Left ventricle myocardium inferior (tissue), 1 donor: ENCODE measurements at places on chromosomes 1 and 21. TPM values are rescaled to one million over a fixed set of nuclear protein-coding genes. Genes with fewer than 3 reads are reported as not detected.

GRCh38 chr1:41875487-41875886, 43.2 kb downstream of the HIVEP3 start:
- DNase-seq: peak; percentile 39

- DNase-seq: no peak
Observed at GRCh38 chr1:18746981-18747380, 112.5 kb downstream of the TAS1R2 start.

DNA sequence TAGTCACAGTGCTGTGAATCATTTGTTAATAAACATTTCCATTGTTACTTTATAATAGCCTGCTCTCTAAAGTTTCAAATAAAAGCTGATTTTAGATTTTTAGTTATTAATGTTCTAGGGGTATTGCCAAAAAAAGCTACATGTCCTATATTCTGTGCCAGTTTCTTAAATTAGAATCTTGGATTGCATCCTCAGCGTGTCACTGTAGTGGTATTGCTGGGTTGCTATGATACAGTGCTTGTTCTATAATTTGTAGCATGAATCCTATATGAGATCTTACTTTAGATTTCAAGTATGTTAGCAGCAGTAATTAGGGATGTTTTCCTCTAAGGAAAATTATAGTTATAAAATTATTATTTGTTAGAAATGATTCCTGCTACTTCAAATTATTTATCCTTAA, 16.4 kb downstream of the PPP2R5A start:
- no peak for DNase-seq

The IFI44L gene
- total RNA-seq: 5.4 TPM

The TENT5C gene
- 14.9 TPM for total RNA-seq
